ENCODE measurements at places on chromosomes 3 and 15.

DNA sequence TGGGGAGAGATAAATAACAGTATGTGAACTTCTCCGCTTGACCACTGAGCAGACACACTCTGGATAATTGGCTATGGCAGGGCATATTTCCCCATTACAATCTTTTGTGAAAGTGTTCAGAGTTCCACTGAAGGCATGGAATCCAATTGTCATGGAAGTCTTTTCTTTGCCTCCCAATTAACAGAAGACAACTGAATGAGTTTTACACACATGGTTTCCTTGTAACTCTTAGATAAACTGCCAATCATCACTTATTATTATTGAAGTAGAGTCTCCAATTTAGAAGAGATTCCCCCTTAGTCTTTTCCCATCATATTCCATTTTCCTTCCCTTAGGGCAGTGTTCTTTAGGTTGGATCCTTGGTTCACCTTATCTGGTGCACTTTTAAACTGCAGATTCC, 308.3 kb downstream of the NR2F2 start:
- DNase-seq = no peak

- DNase-seq = no peak
These were observed 77.2 kb downstream of the TOP2B start for GRCh38 chr3:25587526-25587925.

DNA sequence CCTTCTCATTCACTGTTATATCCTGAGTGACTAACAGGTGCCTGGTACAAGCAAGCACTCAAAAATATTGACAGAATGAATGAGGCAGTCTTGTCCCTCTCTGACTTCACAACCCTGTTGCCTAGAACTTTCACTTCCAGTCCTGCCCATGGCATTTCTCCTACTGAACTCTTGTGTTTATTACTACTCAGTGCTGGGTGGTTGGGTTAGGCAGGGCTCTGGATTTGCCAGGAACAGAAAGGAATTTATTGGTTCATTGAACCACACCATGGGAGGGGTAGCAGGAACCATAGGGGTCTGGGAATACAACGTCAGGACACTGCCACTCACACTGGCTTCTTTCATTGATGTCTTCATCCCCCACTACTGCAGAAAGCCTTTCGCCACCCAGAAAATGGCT, 41.9 kb upstream of the SEMA4B start:
- no peak for DNase-seq

GRCh38 chr3:187274977-187275338, 16.6 kb downstream of the MASP1 start:
- no peak for DNase-seq

GRCh38 chr3:72582211-72582878, 265.9 kb downstream of the SHQ1 start:
- DNase-seq = no peak

DNA sequence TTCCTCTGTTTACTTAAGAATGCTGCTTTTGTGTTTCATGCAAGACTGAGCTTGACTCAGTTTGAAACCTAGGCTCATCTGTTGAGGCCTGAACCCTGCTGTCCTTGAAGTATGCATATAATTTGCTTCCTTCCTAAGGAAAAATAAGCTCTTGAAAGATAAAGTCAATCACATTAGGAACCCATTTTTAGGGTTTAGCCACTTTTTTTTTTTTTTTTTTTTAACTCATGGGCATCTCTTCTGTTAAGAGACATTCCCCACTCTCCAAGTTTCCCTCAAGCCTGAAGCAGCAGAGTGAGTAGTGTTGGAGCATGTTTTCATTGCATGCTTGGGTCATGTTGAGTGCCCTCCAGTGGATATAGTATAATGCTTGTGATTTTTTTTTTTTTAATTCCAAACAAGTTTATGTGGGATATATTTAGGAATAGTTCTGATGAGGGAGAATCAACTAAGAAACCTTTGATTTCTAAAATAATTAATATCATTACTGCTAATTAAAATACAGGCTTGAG, 3.6 kb downstream of the CTNNB1 start:
- no peak for DNase-seq

GRCh38 chr15:57494581-57494980, 97.1 kb upstream of the MYZAP start:
- no peak for DNase-seq

GRCh38 chr3:111667621-111668239, 72.6 kb upstream of the ZBED2 start:
- DNase-seq = peak; percentile 18

DNA sequence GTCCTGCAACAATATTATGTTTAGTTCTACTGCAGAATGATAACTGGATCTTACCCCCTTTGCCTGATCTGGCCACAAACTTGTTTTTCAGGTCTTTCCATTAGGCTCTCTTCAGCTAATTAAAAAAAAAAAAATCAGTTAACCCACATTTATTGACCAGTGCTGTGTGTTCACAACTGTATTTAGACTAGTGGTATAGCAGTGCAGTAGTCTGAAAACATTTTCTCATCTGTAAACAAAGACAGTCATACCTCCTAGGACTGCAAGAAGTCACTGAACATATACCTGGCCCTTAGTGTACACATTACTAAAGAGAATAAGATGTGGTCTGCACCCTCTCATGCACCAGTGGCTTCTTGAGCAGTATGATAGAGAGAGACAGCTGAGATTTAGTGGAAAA, 22.5 kb downstream of the LPP start:
- DNase-seq = no peak

DNA sequence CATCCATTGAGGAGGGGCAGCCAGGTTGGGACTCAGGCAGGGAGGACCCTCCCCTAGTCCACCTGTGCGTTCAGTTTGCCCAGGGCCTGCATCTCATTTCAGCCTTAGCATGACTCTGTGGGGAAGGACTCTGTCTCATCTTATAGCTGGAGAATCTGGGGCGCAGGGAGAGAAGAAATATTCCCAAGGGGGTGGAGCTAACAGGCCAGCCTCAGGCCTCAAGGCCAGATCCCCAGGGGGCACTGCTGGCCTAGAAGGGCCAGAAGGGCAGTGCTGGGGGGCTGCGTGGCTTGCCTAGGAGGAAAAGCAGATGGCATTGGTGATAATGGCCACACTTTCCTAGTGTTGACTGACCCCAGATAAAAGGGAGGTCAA, 10.9 kb downstream of the AMOTL2 start:
- DNase-seq = no peak

- DNase-seq = no peak
These were observed 326.3 kb downstream of the UACA start for GRCh38 chr15:70437089-70437488.

GRCh38 chr3:115660646-115661337, 37.5 kb downstream of the GAP43 start:
- DNase-seq = no peak

DNA sequence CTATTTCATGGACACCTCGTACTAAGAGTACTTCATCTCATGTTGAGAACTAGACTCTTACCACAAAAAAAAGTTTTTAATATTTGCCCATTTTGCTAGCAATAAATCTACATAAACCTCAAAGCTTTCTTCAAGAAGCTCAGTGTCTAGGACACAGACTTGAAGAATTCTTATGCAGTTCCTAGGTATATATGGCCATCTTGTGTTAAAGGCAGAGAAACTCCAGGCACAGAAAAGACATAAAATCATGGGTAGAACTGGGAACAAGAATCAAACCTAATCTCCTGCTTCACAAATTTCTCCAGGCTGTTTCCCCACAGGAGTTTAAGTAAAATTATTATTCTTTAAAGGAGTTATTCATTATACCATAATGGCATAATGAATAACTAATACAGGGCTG, 4.4 kb downstream of the MBD4 start:
- DNase-seq = no peak

GRCh38 chr15:81308260-81308659, 15.7 kb downstream of the STARD5 start:
- no peak for DNase-seq

DNA sequence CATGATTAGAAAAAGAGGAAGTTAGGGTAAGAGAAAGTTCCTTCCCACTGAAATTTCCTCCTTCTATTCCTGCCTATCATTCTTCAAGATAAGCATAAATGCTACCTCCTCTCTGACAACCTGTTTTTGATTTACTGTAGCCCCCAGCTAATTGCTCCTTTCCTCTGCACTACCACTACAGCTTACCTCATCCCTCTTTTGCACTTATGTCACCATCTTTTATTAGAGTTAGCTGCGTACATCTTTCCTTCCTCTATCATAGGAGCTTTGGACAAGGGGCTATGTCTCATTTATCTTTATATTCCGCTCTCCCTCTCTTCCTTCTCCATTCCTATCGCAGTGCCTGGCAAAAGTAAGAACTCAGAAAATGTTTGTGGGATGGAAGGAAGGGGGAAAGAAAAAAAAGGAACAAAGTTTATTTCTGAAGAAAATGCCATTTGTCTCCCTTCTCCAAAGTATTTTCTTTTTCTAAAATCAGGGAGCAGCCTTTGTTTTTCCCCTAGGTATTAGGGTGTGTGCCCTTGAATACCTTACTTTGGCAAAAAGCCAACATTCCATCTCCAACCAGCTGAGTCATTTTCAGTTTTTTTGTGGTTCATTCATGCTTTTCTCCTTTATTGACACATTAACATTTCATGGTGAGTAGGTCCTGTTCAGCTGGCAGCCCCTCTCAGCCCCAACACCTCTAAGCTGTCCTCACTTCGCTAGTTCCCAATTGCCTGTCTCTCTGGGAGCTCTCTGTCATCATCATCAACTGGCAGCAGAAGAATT, 87.6 kb upstream of the SOX2 start:
- no peak for DNase-seq

GRCh38 chr3:186129206-186129605, 20.3 kb upstream of the ETV5 start:
- no peak for DNase-seq

DNA sequence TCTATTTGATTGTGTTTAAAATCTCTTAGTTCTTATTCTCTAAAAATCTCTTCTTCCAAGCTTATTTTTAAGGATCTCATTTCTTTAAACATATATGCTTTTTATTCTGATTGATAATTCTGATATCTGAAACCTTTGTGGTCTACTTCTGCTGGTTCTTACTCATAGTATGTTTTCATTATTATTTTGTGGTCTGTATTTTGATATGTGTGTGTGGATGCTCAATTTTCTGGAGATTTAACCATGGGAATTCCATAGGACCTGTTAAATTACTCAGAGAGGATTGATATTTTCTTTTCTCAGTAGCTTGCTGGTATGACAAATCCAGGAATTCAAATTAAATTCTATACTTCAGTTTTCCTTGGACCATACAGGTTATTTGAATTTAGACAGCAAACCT, 14.7 kb upstream of the HHLA2 start:
- DNase-seq = no peak

- no peak for DNase-seq
These were observed 69.9 kb downstream of the TNIK start for GRCh38 chr3:171390051-171390941.

GRCh38 chr3:57855281-57855680, 99.2 kb downstream of the SLMAP start:
- DNase-seq = no peak

GRCh38 chr3:80017369-80017768, 249.6 kb upstream of the ROBO1 start:
- DNase-seq = no peak

GRCh38 chr3:146845361-146845760, 240.2 kb upstream of the PLSCR5 start:
- no peak for DNase-seq

- DNase-seq = peak; percentile 9
These were observed 913 bp upstream of the WNT7A start for GRCh38 chr3:13880811-13881156.

GRCh38 chr15:23897531-23897930, 210.4 kb upstream of the NDN start:
- no peak for DNase-seq

- DNase-seq = no peak
These were observed 468.6 kb downstream of the CNTN6 start for GRCh38 chr3:1561427-1561826.

DNA sequence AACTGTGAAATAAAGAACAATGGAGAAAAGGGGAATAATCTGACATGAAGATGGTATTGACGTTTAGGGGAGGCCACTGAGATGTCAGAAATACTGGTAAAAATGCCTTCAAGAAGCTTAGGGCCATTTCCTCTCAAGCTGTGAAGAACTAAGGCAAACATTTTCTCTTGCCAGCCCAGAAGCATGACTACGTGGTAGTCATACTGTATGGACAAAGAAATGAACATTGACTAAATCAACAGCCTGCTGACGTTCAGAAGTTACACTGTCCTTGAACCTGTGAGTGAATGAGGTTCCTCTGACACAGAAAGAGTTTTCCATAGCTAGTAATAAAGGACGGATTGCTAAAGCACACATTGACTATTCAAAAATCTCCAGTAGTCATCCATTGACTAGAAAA, 121.0 kb downstream of the P3H2 start:
- no peak for DNase-seq

DNA sequence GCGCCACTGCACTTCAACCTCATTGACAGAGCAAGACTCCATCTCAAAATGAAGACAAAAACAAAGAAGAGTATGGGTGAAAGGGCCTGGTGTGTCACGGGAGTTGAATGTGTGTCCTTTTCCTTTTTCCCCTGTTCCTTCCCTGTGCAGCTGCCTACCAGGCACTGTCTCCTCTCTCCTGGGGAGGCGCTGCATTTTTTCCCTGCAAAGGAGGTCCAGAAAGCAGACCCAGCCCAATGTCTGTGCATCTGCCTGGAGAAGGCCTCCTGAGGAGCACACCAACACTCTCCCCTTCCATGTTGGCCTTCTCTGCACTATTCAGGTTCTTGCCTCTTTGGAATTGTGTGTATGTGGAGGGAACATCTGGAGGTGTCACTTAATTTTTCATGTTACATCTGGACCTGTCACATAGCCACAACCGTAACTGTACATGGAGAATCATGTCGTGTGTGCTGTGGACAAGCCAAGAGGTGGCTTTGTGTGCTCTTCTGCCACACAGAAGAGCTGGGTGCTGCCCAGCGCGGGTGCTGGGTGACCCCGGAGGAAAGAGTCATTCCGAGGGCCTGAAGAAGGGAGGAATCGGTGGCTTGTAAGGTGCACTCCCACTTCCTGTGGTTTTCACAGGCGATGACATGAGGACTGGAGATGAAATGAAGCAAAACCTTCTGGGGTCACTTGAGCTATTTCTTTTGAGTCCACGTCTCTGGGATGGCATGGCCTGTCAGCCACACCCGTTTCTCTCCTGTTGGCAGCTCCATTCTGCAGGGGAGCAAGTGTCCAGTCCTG, 46.5 kb upstream of the CGNL1 start:
- no peak for DNase-seq

- no peak for DNase-seq
These were observed 407.6 kb downstream of the ERC2 start for GRCh38 chr3:56060521-56061278.

- DNase-seq = no peak
These were observed 32.8 kb upstream of the SLC9A9 start for GRCh38 chr3:143881095-143881494.

- no peak for DNase-seq
These were observed 92.6 kb downstream of the ERC2 start for GRCh38 chr3:56375654-56376053.

- no peak for DNase-seq
These were observed 2.2 kb downstream of the ZIC1 start for GRCh38 chr3:147411238-147411814.

DNA sequence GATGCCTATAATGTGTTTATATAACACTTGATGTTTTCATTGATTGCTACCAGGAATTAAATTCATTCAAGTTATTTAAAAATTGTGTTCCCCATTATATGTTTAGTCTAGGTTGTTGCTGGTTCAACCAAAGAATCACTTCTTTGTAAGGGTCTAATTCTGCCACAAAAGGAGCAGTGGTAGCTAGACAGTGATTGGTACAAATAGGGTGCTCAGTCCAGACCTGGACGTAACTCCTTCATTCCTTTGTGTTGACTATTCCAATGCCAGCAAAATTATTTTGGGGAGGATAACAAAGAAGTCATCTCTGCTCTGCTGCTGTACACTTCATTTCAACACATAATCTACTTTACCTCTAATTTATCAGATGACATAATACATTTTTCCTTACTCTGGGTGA, 1.2 kb downstream of the CHMP2B start:
- DNase-seq = no peak

Measured in uterus (tissue), 4 donors.